ENCODE measurements at places on chromosomes 2 and 18. TPM values are rescaled to one million over a fixed set of nuclear protein-coding genes. Genes with fewer than 3 reads are reported as not detected.
A peak's percentile ranks its signal among the peaks of the same experiment; 100 is the strongest.

GRCh38 chr2:159249990-159250715 lies 36.4 kb downstream of the WDSUB1 start:
- no peak for DNase-seq

DNA sequence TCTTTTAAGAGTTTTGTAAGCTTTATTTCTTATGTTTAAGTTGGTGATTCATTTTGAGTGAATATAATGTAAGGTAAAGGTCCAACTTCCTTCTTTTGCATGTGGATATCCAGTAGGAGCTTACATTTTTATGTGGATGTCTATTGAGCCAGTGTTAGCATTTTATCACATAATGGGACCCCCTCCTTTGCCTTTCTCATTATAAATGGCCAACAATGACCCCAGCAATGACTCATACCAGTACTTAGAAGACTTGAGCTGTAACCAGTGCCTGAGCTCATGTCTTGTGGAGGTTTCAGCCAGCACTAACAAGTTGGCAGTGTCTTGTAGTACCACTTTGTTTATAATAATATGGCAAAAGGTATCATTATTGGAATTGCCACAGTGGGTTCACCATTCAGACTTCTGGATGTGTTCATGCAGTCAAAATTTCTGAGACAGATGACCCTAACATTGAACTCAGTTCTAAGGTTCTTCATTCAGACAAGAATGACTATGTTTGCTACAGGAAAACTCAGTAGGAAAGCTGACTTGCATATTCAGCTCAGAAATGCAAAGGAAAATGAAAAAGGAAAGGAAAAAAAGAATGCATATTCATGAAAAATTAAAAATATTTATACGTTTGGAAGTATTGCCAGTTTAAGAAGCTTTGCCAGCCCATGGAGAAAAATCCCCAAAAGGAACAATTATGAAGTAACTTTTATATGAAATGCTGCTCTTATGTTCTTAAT lies 41.0 kb downstream of the CDKL4 start:
- DNase-seq = no peak

DNA sequence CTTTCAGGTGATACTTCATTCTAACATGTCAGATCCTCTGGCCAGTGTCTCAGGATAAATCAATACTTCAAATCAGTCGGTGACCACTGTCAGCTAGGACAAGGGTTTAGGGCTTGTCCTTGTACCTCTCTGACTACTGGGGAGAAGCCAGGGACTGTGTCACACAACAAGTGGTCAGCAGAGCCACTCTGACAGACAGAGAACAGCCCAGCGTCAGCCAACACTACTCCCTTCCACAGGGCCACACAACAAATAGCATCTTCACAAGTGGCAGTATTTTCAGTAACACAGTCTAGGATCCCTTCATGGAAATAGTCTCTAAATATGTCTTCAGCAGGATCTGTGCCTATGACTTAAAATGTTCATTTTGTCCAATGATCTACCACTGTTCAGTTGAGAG lies 14.2 kb downstream of the FLACC1 start:
- no peak for DNase-seq

DNA sequence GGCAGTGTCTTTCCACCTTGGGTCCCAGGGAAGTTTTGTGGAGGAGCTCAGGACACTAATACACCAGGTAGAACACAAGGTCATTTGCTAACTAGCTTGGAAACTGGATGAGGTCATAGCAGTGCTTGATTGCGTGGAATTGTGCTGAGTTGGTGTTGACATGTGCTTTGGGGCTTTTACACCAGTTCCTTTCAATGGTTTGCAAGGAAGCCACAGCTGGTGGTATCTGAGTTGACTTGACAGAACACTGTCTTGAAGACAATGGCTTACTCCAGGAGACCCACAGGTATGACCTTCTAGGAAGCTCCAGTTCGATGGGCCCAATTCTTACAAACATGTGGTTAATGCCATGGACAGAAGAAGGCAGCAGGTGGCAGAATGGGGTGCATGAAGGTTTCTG lies 5.9 kb downstream of the CTLA4 start:
- DNase-seq = no peak

The MPHOSPH10 gene
- 35.2 TPM for total RNA-seq

DNA sequence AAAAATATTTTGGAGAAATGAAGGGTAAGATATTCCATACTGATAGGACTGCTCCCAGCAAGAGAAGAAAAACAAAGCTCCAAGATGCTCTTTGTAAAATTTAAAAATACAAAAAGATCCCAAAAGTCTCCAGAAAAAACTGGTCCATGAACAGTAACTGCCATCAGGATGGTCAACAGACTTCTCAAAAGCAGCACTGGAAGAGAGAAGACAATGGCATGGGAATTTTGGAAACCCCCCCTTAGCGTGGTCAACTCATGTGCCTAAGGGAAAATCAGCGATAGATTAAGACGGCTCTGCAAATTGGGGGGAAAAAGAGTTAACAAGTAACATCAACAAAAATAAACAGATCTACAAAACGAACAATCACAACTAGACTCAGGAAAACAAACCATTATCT lies 23.6 kb downstream of the B4GALT6 start:
- no peak for DNase-seq

DNA sequence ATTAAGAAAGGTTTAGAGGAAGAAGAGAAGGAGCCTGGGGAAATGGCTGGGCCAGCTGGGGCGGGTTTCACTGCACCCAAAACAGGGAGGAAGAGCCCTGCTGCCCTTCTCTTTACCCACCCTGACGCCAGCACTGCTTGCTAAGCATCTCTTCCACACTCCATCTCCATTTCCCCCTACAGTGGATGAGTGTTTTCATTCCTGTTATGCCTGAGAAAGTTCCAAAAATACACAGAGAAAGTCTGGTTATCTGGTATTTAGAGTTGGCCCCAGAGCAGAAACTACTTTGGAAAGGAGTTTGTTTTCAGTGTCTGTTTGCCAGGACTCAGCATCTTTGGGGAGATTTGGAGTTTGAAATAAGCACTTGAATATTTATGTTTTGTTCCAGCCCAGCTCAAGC lies 451.0 kb downstream of the SLC4A3 start:
- no peak for DNase-seq

The TXNDC2 gene
- 0.57 TPM for total RNA-seq

The LHCGR gene
- total RNA-seq = not detected

DNA sequence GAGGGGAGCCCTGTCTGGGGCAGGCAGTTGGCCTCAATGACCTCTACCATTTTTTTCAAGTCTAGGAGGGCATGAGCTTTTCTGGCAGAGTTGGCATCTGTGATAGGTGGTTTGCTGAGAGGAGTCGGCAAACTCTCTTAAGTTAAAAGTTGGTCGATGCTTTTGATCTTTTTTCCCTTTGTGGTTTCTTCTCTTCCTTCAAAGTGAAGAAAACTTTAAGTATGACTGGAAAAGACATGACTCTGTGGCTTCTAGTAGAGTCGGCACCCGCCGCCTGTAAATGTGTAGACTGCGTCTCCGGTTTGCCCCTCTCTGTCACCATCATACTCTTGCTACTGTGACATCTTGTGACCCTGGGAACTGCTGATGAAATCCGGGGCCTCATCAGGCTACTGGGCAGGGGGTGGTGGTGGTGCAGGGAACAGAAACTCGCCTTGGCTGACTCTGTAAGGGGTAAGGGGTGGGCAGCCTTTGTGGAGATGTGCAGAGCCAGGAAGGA lies 21.1 kb downstream of the INPP5D start:
- peak; percentile 80 for DNase-seq

DNA sequence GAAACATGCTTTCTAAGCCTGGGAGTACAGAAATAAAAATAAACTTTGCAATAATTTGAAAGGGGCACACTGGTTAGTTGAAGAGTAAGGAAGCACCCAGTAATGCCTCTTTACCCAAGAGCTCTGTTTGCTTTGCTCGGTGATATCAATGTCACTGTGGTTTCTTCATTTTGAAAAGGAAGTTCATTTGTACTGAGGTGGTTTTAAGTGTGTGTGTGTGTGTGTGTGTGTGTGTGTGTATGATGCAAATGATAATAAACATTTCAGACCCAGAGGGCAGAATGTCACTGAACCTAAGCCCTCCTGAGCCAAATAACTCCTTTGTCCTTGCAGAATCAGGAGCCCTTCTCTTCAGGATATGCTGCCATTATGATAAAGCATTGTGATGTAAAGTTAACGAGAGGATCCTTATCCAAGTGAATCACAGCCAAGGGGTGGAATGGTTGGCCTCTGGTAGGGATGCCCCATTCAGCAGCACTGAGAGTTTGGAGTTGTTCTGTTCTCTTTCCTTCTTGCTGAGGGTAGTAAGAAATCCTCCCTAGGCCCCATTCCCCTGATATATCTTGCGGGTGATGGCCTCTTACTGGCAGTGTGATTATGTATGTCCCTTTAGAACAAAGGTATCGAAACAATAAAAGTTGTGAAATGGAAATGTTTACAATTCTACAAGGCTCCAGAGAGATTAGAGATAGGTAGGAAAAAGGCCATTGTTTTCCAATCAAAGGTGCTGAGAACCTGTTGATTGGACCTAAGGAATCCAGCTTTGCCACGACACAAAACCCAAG lies 7.6 kb downstream of the ITGA6 start:
- DNase-seq = no peak

GRCh38 chr2:3745920-3746319 lies 42.5 kb downstream of the DCDC2C start:
- DNase-seq = no peak

GRCh38 chr2:160210599-160211138 lies 10.6 kb upstream of the ITGB6 start:
- peak; percentile 90 for DNase-seq

DNA sequence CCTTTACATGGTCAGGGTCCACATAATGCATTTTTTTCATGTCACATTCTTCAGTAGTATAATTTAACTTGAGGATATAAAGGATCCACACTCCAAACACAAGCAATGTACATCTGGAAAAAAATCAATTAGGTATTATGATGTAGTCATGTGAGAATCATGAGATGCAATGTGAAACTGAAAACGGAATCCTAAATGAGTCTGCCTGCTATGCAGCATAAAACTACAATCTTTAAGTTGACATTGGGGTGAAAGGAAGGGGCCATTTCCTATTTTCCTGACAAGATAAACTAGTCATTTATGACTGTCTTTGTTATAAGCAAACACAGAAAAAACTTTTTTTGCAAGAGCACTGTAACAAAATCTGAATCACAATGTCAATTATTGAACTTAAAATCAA lies 27.6 kb downstream of the ST3GAL5 start:
- DNase-seq = no peak

- DNase-seq = no peak
These were observed 75.8 kb downstream of the PHLPP1 start for GRCh38 chr18:62790871-62791772.

GRCh38 chr2:215755641-215756345 lies 257.6 kb downstream of the MREG start:
- DNase-seq = no peak

Data from spleen (tissue), 13 donors.